ENCODE measurements at places on chromosomes 1 and 21.

DNA sequence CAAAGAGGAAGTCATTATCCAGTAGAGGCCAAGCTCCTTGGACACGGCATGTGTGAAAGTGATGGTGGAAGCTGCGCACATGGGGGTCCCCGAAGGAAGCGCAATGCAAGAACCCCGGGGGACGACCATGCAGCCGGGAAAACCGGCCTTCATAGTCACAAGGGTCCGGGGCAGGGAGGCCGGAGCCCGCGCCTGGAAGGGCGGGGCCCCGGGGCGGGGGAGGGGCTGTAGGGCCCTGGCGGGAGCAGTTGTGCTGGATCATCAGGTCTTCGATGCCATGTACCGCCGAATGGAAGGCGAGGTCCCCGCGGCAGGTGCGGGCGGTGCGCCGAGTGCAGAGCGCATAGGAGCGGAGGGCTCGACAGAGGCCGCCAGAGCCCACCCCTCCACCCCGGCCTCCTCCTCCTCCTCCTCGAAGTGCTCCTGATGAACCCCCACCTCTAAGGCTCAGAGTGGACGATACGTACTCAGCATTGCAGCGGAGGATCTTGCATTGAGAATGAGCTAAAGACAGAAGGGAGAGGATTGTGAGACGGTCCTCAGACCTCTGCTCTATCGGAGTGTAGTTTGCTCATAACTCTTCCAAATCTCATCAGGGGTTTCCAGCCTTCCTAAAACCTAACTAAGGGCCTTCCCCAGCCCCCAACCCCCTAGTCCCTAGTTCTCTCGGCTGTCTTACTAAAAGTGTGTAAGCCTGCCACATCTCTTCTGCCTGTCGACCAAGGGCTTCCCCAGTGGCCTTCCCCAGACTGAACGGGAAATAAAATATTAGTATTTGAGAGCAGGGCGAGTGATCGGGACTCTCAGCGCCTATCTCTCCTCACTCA, 2.1 kb downstream of the HJV start:
- no peak for DNase-seq

DNA sequence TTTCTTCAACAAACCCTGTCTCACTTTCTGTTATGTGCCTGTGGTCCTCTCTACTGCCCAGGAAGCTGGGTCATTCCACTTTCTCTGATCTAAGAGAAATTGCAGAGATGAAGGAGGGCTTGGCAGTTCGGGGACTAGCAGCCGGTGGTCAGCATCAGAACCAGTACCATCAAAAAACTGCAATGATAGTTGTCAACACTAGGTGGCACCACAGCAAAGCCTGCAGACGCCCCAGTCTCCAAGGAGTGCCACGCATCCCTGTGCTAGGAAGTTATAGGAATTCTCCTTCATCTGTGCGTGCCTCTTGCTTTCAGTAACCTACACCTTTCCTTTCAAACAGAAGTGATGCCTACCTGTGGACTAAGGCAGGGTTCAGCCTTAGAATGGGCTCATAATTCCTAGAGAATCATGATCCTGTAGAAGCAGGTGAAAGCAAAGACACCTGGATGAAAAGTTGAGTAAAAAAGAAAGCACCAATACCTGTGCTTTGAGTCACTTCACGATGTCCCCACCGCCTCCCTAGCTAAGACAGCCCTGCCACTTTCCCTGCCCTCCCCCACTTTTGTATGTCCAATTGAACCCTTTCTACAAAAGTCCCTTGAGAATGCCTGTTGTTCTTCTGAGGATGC, 129.2 kb downstream of the ADAMTS1 start:
- no peak for DNase-seq

DNA sequence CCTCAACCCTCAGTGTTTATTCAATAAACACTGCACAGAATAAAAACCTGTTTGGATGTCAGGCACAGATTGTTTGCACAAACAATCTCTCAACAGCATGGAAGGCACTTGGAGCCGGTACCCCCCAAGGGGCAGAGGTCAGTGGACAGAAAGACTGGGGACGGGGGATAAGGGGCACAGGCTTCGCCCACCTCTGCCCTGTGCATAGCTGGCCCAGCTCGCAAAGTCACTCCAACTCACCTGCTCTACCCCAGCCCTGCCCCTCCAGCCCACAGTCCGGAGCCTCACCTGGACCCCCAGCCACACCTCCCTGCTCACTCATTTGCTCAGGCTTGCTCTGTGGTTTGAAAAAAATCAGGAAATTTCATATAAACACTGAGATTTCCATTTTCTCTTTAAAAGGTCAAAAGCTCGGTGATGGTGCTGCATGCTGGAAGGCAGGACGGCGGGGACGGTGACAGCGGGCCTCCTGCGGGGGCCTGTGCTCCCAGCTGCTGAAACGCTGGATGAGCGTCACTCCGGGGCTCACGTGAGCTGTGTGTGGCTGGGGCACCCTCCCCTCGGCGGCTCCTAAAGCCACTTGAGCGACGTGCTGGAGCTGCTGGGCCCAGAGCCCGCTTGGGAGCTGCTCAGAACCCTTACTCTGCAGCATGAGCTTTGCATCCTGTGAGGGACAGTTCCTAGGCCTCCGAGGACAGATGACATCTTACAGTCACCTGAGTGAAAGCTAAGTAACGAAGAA, 54.5 kb downstream of the PRDM15 start:
- no peak for DNase-seq

DNA sequence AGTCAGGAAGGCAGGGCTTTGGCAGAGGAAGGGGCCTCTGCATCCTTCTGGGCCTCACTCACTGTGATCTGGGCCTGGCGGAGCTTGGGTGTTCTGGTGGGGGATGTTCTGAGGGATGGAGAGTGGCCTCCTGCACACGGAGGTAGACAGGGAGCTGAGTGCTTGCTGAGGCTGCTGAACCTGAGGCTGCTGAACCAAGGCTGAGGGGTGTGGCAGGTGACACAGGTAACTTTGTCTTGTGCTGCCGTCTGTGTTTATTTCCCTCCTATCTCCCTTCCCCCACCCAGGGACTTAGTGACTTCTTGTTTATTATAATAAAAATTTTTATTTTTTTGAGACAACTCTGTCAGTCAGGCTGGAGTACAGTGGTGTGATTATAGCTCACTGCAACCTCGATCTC, 37.7 kb upstream of the IFNLR1 start:
- no peak for DNase-seq

GRCh38 chr1:182229921-182230491, 161.6 kb downstream of the GLUL start:
- DNase-seq: no peak

- no peak for DNase-seq
Observed at GRCh38 chr1:26717017-26717491, 21.2 kb downstream of the ARID1A start.

- DNase-seq: no peak
Observed at GRCh38 chr1:10380594-10381275, 18.1 kb upstream of the PGD start.

GRCh38 chr1:21837476-21837875, 25.4 kb downstream of the LDLRAD2 start:
- DNase-seq: no peak

DNA sequence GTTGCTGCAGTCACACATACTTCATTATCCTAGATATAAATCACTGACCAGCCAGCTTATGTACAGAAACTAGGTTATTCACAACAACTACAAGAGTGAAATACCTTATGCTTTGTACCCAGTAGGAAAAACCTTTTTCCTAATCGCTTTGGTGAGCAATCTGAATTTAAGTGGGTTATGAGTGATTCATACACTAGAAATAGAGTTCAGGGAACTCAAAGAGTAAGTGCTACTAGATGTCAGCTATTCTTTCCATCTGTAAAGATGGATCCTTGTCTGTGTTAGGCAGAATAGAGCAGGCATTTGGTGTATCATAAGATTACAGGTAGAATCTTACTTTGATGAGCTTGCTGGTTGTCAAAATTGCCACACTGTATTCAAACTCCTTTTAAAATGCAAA, 101.9 kb downstream of the ZNF644 start:
- no peak for DNase-seq

DNA sequence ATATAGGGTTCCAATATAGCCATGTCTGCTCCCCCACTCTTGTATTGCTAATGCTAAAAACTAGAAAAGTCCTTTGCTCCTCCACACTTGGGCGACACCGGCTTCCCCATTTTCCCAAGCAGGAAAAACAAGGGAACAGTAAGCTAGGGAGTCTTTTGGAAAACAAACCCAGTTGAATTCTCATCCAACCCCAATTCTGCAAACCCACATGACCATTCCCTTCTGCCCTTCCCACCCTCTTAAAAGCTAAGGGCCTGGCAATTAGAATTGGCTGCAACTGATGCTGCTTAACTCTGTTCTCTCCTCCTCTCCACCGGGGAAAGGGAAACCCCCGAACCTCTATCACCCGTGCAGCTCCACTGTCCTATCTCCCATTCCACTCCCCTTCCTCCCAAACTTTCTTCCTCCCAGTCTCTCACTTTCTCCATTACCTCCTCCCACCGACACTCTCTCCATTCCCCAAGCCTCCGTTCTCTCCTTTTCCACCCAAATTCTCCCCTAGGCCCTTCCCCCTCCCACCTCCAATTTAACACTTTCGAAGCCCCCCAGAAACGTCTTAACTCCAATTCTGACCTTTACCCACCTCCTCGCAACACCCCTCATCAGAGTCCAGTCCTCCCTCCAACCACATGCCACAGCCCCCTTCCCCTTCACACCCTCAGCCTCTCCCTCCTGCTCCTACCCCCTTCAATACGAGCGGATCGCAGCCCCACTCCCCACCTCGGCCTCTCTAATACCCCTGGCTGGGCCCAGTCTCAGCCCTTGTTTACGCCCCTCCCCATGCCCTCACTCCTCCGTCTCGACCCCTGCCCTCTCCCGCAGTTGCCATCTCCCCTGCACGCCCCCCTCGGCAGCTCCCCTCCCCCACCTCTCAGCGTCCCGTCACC, 701 bp downstream of the DEDD start:
- no peak for DNase-seq

DNA sequence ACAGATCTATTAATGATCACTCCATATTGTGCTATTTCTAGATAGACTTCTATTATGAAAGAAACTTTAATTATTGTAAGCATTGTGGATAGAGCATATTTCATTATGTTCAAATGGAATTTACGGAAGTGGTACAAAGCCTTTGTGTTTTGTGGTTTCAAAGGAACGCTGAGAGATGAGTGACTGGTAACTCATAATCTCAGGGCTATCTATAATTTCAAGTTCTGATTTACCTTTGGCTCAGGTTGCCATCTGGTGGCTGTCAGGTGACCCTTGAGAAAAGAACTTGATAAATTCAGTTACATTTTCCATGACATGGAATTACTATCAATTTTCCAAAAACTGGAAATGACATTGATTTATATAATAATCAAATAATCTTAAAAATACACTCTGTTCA, 12.2 kb downstream of the NTNG1 start:
- DNase-seq: no peak

DNA sequence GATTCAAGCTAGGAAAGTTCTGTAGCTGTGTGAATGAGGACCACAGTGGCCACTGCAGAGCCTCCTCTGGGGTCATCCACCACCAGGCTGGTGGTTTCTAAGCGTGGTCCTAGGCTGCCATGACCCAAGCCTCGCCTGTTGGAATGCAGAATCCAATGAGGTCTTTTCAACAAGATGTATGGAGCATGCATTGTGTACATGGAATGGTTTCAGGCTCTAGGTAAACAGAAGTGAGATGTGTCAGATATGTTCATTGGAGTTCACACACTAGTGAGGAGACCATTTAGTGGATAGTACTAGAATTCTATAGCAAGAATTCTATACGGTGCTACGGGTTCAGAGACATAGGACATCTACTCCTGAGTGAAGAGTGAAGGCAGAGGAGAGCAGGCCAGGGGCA, 10.7 kb downstream of the RNU5D-1 start:
- no peak for DNase-seq

- no peak for DNase-seq
Observed at GRCh38 chr1:111733992-111734341, 5.2 kb downstream of the INKA2 start.

- DNase-seq: no peak
Observed at GRCh38 chr21:39938086-39938625, 70.9 kb downstream of the PCP4 start.

GRCh38 chr1:30358500-30358899, 364.9 kb downstream of the MATN1 start:
- no peak for DNase-seq

- DNase-seq: no peak
Observed at GRCh38 chr21:35801391-35801790, 258.9 kb downstream of the SETD4 start.

GRCh38 chr1:208803011-208803811, 559.0 kb upstream of the PLXNA2 start:
- DNase-seq: no peak

DNA sequence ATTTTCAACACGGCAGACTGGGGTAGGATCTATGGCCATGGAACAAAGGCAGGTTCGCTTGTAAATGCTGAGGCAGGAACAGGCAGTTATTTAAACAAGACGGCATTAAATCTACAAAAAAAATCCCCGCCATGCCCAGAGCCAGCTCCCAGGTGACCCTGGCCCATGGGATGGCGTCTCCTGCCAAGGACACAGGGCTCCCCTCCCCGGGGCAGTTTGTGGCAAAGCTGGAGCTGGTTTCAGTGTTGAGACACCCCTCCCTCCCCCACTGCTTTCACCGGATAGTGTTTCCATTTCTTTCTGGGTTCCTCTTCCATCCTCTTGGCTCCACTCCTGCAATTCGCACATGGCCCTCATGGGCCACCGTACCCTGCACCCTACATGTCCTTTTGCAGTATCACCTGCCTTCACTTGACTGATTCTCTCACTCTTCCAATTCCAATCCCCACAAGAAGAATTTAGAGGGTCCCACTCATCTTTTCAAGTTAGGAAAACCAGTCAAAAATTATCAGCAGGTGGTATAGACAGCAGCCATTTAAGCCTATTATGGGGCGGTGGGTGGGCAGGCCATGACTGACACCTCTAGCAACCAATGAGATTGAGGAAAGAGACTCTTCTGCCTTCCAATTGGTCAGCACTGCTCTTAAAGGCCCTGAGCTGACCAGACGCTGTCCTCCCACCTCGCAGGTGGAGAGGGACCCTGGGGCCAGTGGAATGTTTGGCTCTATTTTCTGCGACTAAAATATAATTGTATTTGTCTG, 52.0 kb downstream of the OLIG1 start:
- no peak for DNase-seq

DNA sequence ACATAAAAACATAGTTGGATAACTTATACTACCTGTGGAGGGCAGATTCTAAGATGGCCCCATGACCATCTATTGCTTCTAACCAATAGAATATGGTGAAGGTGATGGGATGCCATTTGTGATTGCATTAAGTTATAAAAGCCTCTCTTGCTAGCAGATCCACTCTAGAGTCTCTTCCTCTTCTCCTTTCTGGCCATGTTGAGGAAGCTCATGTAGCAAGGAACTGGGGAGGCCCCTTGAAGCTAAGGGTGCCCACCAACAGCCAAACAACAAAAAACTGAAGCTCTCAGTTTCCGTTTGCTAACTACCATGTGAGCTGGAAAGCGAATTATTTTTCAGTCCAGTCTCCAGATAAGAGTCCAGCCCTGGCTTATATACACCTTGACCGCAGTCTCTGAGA, 16.0 kb upstream of the AGO1 start:
- DNase-seq: no peak

- DNase-seq: no peak
Observed at GRCh38 chr1:229993060-229993459, 74.0 kb upstream of the GALNT2 start.

- DNase-seq: no peak
Observed at GRCh38 chr1:212207822-212208520, 77.2 kb upstream of the PPP2R5A start.

GRCh38 chr1:64631346-64632034, 113.4 kb upstream of the RAVER2 start:
- no peak for DNase-seq

- no peak for DNase-seq
Observed at GRCh38 chr1:162070825-162071224, 1.3 kb downstream of the NOS1AP start.

Measured in stimulated activated CD8-positive, alpha-beta memory T cell treated with anti-CD3 and anti-CD28 coated beads, Interleukin-4, amount 100 ng/mL, for 1 hour (primary cell).